ENCODE measurements at places on chromosomes 7 and 10.

DNA sequence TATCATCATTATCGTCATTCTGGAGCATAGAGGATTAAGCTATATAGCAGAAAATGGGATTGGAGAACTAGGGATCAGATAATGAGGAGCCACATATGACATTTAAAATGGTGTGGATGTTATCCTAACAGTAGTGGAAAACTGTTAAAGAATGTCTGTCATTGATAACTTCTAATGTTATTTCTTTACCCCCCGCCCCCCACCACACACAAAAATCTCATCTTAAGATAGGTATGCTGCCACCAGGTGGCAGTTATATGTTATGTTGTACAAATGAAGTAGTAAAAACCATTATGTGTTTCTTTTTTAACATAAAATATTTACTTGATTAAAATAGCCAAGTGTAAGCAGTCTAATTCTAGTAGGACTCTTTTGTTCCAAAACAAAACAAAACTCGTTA, 13.0 kb downstream of the AKAP9 start:
- no peak for DNase-seq

DNA sequence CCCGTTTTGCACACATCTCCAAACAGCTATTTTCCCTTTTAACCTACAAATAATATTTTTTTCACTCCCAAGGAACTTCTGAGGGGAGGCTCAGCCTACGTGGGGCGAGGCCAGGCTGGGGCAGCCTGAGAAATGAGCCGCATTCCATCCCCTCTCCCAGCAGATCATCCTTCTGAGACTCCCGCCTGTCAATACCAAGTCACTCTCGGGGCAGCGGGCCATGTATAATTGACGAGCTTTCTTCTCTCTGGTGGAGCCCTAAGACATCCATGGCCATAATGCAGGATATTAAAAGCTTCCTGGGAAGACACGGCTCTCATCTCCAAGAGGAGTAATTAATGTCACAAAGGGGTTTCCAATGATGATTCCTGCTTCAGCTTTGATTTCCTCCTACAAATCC, 37.8 kb upstream of the CHST15 start:
- no peak for DNase-seq

DNA sequence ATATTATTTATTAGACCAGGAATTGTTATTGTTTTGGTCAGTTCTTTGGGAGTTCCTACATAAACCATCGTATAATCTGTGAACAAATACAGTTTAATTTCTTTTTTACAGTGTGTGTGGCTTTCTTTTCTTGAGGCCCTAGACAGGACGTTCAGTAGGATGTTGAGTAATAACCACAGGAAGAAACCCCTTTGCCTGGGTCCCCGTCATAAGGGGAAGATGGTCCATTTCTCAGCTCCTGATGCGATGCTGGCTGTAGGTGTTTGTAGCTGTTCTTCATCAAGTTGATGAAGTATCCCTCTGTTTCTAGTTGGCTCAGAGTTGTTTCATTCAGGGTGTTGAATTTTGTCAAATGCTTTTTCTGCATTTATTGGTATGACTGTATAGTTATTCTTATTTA, 219.7 kb upstream of the ADARB2 start:
- no peak for DNase-seq

DNA sequence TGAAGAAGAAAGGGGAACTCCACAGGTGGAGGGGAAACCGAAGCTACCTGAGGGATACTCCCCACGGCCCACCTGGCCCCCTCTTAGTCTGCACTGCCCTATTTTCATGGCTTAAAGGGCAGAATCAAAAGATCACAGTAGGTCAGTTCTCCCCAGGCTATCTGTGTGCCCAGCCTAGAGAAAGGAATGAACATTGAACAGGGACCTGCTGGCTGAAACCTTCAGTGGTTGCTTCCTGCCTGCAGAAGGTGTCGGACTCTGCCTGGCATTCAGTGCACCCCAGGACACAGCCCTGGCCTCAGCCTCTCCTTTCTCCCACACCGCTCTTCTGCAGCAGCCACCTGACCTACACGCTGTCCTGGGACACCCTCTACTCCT, 74.5 kb downstream of the PRKAG2 start:
- no peak for DNase-seq

GRCh38 chr7:20188567-20188966, 28.6 kb downstream of the MACC1 start:
- no peak for DNase-seq

DNA sequence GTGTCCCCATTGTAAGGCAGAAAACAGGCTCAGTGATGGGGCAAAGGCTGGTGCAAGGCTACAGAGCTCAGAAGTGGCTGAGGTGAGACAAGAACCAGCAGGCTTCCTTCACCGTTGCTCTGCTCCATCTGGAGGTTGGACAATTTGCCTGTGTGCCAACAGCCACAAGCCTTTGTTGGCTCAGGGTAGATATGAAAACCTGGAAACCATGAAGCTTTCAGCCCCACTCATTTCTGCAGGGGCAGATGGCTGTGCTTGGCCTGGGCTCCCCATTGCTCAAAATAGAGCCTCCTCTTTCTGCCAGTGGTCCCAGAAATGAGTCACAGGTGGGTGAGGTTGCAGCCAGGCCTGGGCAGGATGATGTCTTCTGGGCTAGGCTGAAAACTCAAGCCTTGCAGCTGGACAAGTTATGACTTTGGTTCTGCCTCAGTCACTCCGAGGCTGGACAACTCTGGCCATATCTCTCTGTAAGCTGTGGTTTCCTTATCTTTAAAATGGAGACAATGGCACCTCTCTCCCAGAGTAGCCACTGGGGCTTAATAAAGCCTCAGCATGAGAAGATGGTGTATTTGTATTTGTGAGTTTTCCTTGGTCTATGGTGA, 12.2 kb upstream of the ZNF273 start:
- DNase-seq = no peak

GRCh38 chr10:63627881-63628296, 106.7 kb downstream of the REEP3 start:
- DNase-seq = no peak

DNA sequence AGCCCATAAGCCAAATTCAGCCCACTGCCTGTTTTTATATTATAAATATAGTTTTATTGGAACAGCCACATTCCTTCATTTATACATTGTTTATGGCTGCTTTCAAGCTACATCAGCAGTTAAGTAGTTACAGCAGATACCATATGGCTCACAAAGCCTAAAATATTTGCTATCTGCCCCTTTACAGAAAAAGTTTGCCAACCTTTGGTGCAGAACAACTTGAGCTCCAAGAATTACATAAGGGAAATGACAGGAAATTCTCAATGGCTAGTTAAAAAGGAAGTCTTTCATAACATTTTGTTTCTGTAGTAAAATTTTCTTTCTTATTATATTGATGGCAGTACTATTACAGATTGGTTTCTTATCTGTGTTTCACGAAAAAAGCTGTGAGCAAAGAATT, 59.3 kb downstream of the COL28A1 start:
- no peak for DNase-seq

DNA sequence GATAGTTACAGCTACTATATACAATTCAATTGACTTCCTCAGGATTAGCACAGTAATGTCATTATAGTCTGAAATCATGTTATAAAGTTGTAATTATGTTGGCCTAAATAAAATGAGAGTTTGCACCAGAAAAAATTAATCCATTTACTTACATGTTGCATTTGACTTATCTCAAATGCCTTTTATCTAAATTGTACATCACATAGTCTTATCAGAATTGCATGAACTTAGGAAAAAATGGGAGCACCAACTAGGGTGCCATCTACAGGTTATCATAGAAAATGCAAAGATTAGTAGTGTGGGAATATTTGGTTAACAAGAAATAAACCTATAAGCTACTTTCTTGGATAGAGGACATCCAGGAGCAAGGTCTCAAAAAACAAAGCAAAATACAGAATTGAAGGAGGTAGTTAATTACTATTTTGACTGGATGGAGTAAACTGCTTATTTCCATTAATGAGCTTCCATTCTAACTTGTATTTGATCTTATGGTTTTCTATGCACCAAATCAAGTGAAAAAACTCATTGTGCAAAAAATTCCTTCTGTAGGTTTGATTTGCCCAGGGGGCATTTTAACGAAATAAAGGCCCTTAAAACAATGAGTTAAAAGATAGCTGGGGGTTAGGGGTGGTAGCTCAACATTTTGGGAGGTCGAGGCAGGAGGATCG, 60.0 kb upstream of the ORC5 start:
- no peak for DNase-seq

GRCh38 chr7:50349963-50350944, 45.7 kb downstream of the IKZF1 start:
- DNase-seq = peak; percentile 49

GRCh38 chr7:5212633-5213285, 22.7 kb downstream of the WIPI2 start:
- DNase-seq = no peak

- no peak for DNase-seq
Observed at GRCh38 chr10:117530791-117531190, 11.8 kb upstream of the EMX2 start.

GRCh38 chr10:74837743-74838142, 11.3 kb downstream of the KAT6B start:
- DNase-seq = no peak

- DNase-seq = no peak
Observed at GRCh38 chr7:115850774-115851173, 179.8 kb downstream of the TFEC start.

GRCh38 chr10:124280916-124281315, 137.8 kb downstream of the OAT start:
- DNase-seq = no peak

- no peak for DNase-seq
Observed at GRCh38 chr7:101753316-101753715, 64.1 kb upstream of the CUX1 start.

GRCh38 chr10:30434273-30435072, 489 bp downstream of the MAP3K8 start:
- DNase-seq = peak; percentile 49

DNA sequence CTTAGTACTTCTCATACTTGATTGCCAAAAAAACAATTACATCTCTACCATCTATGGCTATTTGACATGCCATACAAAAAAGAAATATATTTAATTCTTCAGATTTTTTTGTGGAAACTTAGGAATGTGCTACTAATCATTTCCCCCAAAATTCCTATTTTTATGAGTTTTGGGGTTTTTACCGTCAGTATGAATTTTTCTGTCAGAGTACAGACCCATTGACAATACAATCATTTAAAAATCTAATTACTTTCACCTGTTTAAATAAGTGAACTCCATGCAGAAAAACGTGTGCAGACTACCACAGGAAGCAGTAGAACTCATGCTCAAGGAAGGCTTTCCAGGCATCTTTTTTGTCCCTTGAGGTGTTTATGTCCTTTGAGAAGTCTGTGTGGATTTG, 48.8 kb upstream of the FOXP2 start:
- no peak for DNase-seq

DNA sequence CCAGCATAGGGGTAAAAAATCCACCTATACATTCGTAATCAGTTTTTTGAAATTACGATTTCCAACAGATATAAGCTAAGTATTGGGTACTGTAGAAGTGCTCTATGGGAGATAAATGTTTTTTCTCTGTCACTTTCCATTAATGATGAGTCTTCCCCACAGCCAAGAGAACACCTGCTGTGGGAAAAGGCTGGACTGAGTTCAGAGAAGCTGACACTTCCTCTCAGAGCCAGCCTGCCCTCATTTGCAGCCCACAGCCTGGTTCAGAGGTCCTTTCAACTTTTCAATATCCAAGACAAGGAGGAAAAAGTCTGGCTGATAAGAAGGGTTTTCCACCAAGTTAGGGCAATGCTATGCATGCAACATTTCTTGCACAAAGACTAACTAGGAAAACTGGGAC, 64.5 kb upstream of the DNAJB12 start:
- no peak for DNase-seq

DNA sequence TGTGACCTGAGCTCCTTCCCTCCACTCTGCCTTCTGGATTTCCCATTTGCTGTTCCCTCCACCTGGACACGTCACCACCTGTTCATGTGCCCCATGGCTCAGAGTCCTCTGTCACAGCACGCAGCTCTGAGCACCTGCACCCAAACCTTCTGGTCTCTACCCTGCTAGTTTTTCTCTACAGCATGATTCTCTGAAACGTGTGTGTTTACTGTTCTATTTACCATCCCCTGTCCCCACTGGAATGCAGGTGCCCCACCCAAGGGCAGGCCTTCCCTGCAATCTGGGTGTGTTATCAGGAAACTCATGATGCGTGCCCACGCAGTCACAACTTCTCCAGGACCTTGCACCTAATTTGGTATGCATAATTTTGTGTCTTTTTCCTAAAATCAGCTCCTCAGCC, 284.4 kb upstream of the IGFBP3 start:
- no peak for DNase-seq

- DNase-seq = no peak
Observed at GRCh38 chr7:131878777-131879176, 322.3 kb upstream of the PODXL start.

DNA sequence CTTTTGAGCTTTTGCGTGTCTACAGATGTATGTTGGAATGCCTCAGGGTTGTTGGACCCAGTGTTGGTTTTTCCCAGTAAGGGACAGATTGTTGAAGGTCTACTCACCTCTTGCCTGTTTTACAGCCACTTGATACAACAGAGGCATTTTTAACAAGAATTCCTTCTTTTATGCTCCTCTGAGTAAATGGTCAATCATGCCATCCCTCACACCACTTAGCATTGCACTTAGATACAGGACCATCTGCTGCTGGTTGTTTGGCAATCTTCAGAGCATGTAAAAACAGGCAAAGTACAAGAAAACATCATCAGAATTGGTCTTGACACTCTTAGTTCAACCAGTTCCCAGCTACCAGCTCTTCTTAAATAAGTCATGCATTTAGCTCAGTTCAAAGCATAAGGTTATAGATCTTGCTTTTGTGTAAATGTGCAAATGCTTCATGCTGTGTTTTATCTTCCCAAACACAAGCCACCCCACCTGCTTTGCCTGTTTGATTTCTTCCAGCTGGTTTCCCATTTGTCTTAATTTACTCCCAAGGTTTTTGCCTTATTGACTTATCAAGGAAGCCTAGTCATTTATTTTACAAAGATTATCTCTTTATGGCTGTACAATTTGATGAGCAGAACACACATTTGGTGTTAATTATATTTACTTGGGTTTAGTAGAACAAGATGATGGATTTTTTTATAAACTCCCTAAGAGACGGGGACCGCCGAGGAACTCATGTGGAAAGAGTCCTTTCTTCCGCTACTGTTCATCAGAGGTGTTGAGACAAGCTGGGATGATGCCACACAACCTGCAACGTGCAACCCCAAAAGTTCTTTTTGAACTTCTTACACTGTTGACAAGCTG, 136.6 kb downstream of the AHR start:
- DNase-seq = no peak

- DNase-seq = no peak
Observed at GRCh38 chr7:133016604-133017003, 65.3 kb downstream of the CHCHD3 start.

GRCh38 chr10:517241-517830, 172.1 kb downstream of the DIP2C start:
- DNase-seq = no peak

- no peak for DNase-seq
Observed at GRCh38 chr7:64558323-64558705, 4.6 kb downstream of the ZNF680 start.

DNA sequence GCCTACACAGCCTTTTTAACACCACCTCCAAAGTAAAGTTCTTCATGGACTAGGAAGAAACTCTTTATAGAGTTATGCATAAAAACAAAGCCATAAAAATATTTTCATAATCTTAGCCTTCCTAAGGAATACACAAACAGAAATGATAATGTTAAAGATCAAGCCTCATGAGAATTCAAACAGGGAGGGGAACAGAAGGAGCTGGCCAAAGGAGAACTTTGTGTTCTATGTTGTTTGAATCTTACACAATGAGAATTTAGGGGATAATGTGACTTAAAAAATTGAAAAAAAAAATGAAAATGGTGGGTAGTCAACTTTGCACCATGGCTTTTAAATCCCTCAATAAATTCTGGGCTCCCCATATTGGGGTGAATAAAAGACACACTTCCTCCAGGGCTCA, 9.1 kb upstream of the PILRB start:
- no peak for DNase-seq
